IPS DF 19.7 (cell line): ENCODE measurements at places on chromosomes 12 and 14.
A peak's percentile ranks its signal among the peaks of the same experiment; 100 is the strongest.

DNA sequence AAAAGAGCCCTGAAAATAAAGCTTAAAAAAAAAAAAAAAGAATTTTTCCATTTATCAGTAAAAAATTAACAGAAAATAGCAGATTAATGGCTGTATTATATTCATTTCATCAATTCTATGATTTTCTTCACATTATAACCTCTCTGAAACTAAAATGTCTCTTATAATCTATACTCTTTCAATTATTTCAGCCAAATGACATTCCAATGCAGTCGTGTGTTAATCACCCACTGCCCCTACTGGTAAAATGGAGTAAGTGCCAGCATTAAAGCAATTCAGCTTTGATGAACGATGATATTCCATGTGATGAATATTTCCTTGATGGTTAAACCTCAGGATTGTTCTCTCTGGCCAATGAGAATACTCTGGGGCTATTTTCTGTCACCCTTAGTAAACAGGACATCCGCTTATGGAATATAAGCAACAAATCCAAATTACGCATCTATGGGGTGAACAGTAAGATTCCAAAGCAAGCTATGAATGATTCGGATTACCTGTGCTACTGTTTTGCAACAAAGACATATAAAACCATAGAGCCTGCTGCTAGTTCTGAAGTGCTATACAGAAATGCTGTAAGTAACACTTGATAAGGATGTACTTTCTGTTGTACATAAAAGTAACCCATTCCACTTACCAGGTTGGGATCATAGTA is 20.3 kb upstream of the SYCP3 start:
- no peak for DNase-seq

DNA sequence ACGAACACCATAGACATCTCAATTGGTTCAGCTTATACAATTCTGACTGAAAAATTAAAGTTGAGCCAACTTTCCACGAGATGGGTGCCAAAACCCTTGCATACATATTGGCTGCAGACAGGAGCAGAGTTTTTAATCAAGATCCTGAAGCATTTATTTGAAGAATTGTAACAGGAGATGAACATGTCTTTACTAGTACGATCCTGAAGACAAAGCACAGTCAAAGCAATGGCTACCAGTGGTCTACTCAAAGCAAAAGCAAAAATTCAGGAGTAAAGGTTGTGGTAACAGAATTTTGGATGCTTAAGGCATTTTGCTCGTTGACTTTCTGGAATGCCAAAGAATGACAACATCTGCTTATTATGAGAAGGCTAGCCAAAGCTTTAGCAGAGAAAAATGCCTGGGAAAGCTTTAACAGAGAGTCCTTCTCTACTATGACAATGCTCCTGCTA is 20.7 kb downstream of the ZDHHC17 start:
- no peak for DNase-seq

- DNase-seq: no peak
Observed at GRCh38 chr12:48824112-48824511, 5.8 kb downstream of the CACNB3 start.

GRCh38 chr14:64855721-64856528 is 23.8 kb downstream of the SPTB start:
- no peak for DNase-seq

GRCh38 chr12:106064721-106065021 is 74.1 kb downstream of the NUAK1 start:
- no peak for DNase-seq

GRCh38 chr12:108884116-108885012 is 4.5 kb downstream of the DAO start:
- peak; percentile 40 for DNase-seq

DNA sequence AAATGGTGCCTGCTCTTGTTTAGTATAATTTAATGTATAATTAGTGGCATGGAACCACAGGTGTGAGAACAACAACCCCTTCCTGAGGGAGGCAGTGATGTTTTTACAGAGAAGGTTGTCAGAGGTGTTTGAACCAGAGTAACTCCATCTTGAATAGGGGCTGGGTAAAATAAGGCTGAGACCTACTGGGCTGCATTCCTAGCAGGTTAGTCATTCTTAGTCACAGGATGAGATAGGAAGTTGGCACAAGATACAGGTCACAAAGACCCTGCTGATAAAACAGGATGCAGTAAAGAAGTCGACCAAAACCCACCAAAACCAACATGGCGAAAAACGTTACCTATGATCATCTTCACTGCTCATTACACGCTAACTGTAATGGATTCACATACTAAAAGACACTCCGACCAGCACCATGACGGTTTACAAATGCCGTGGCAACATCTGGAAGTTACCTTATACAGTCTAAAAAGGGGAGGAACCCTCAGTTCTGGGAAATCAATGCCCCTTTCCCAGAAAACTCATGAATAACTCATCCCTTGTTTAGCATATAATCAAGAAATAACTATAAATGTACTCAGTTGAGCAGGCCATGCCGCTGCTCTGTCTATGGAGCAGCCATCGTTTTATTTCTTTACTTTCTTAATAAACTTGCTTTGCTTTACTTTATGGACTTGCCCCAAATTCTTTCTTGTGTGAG is 47.8 kb upstream of the LTA4H start:
- no peak for DNase-seq

DNA sequence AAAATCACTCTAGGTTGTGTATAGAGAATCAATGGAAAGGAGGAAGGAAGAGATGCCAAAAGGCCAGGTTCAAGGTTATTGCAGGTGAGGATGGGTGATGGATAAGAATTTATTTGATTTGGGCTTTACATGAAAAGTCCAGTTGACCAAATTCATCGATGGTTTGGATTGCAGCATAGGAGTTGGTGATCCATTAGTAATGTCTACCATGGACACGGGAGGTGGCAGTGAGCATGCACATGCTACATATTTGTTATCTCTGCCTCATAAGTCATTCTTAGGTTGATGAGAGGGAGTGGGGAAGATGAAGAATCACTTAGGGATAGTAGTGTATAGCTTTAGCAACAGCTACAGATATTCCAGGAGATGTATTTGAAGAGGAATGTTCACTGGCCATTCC is 211.4 kb downstream of the PHETA1 start:
- DNase-seq: no peak

GRCh38 chr12:53099071-53099882 is 1.8 kb downstream of the IGFBP6 start:
- DNase-seq: no peak

GRCh38 chr14:105534586-105534985 is 8.2 kb downstream of the TMEM121 start:
- DNase-seq: no peak

DNA sequence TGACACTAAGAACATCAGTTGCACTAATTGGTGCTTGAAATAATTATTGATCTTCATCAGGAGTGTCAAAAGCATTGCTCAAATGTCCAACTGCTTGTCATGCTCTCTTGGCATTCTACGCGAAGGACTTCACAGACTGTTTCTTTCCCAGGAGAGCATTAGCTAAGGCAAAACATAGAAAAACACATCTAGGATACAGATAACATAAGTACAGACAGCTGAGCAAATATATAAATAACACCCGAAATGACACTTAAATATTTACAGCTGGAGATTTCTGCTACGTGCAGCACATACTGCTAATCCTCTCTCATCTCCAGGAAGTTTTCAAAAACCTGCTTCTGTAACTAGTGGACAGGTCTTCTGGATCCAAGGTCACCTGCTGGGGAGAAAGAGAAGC is 120.0 kb upstream of the PRMT8 start:
- no peak for DNase-seq

DNA sequence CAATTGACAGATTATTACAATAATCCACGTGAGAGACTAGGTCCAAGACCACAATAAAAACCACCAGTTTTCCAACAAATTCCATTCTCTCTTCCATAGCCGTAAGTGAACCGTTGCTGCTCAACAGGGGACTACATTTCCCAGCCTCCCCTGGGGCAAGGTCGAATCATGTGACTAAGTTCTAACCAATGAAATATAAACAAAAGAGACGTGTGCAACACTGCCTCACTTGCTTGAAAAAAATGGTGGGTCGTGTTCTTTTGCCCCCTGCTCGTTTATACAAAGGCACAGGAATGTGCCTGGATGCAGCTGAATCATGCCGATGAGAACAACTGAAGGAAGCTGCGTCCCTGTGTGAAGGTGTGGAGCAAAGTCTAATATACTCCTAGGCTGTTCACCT is 51.1 kb downstream of the HSPB8 start:
- peak; percentile 88 for DNase-seq

DNA sequence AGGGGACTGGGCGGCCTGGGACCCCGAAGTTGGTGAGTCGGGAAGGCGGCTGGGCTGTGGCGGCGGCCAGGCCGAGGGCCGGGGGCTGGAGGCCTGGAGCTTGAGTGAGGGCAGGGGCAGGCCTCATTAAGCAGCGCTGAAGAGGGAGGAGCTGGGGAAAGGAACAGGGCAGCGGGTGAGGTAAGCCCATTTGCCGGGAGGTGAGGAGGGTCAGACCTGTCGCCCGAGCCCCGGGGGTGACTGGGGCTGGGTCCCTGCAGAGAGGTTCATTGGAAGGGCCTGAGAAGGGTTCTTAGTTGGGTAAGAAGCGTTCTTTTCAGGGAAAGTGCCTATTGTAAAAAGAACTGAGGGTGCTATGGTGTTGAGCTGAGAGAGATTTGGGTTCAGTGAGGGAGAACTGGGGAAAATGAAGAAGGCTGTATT is 441 bp downstream of the RAB5B start:
- no peak for DNase-seq

DNA sequence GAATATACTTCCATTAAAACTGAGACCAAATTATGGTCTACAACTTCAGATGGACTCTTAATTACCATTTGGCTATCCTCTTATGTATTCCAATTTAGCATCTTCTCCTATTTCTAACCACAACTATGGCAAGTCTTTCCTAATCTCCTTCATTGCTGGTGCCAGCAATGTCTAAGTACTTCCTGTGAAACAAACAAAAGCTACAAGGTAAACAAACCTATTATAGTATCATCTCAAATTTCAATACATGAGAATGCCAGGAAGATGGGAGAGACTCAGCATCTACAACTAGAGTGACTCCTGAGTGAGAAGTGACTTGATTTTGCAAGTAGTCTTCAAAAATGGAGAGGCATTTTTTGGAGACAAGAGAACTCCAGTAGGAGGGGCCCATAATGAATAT is 202.9 kb upstream of the ATXN7L3B start:
- DNase-seq: no peak

DNA sequence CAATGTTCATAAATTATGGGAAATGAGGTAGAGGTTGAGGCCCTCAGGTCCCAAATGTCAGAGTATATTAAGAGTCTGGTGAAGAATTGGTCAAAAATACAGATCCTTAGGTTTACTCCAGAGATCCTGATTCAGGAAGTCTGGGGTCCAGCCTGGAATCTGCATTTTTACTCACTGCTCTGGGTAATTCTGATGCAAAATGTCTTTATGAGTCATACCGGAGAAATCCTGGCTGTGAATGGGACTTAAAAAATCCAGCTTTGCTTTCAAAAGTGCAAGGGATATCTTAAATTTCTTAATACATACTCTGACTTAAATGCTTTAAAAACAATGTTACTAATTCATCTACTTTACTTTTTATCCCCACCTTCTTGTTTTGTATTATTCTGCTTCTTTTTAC is 74.5 kb downstream of the FERMT2 start:
- peak; percentile 45 for DNase-seq

- no peak for DNase-seq
Observed at GRCh38 chr12:131443019-131444000, 267.6 kb upstream of the SFSWAP start.

- DNase-seq: no peak
Observed at GRCh38 chr14:91749868-91750267, 18.0 kb upstream of the CATSPERB start.

- DNase-seq: no peak
Observed at GRCh38 chr14:52769887-52770286, 21.5 kb downstream of the GNPNAT1 start.

- peak; percentile 52 for DNase-seq
Observed at GRCh38 chr12:56377310-56377988, 14.8 kb upstream of the APOF start.

GRCh38 chr14:102840771-102841528 is 63.7 kb downstream of the TRAF3 start:
- no peak for DNase-seq

- no peak for DNase-seq
Observed at GRCh38 chr14:100975671-100976070, 72.1 kb upstream of the RTL1 start.

GRCh38 chr12:91871751-91872150 is 273.9 kb downstream of the BTG1 start:
- DNase-seq: no peak

GRCh38 chr12:120668868-120669840 is 17.8 kb upstream of the MLEC start:
- no peak for DNase-seq

GRCh38 chr12:67647181-67647798 is 1.3 kb upstream of the DYRK2 start:
- DNase-seq: no peak

- no peak for DNase-seq
Observed at GRCh38 chr12:26599096-26599695, 233.8 kb downstream of the ITPR2 start.

- DNase-seq: no peak
Observed at GRCh38 chr14:100674428-100674827, 52.3 kb upstream of the DLK1 start.

- no peak for DNase-seq
Observed at GRCh38 chr14:99546234-99546879, 57.6 kb downstream of the CCDC85C start.

GRCh38 chr12:105224399-105224798 is 11.6 kb downstream of the APPL2 start:
- DNase-seq: no peak

GRCh38 chr14:54691525-54692283 is 124.8 kb downstream of the SAMD4A start:
- peak; percentile 54 for DNase-seq

GRCh38 chr14:95359994-95360826 is 40.5 kb upstream of the CLMN start:
- DNase-seq: no peak

DNA sequence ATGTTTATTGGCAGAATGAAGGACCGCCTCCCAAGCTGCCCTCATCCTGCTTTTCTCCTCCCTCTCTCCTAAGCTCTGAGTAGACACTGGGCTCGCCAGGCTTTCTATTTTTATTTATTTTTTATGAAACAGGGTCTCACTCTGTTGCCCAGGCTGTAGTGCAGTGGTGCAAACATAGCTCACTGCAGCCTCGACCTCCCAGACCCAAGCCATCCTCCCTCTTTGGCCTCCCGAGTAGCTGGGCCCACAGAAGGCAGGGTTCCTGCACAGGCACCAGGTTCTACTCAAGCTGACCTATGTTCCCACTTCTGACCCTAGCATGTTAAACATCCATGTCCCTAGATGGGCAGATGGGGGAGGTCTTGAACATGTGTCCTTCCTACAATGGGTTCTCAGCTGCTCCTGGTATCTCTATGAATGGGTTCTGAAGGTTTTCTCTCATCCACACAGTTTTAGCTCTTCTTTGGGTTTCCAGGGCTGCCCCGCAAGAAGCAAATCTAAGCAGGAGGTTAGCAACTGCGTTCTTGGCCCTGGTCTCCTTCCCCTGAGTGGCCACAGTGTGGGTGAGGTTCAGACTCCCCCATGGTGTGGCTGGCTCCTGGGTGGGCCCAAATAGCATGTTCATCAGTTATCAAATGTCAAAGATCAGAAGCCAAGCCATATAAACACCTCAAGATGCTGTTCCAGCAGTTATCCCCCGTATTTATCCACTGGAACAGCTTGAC is 167.3 kb downstream of the ZFP36L1 start:
- DNase-seq: no peak

GRCh38 chr12:101747697-101748096 is 8.4 kb upstream of the SYCP3 start:
- no peak for DNase-seq
